ENCODE measurements at places on chromosomes 4 and X.

DNA sequence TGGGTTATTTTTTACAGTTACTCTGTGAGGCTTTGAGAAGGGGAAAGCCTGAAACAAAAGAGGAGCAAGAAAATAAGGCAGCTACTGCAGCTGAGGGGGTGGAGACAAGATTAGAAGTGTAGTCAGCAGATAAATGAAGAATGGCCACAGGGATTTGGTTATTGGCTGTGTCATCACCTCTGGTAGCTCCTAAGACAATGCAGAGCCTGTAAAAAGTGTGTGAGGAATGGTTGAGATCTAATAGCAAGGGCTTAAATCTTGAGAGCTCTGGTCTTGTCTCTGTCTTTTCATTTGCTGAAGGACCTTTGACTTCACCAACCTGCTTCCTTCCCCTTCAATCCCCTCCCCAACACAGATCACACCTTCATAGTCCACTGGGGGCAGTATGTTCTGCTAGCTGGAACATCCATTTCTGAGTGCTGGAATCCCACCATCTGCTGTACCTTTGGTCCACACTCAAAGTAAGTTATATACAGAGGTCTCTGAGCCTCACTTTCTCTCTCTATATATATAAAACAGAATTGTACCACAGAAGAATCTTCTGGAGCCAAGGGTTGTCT is 213.7 kb upstream of the ZIC3 start:
- no peak for DNase-seq

DNA sequence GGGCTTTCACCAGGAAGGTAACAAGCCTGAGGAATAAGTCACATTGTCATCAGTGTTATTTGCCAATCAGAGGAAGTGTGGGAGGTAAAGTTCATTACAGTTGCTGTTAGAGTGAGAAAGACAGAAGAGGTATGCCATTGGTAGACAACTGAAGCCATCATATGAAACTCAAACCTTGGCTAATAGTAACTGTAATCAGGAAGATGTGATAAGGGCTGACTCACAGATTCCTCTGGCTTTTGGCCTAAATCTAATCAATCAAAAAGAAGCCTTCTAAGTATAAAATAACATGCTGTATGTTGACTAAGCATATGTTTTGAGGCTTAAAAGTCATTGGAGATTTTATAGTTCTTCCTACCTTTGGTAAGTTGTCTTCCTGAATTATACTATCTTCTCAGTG is 242.8 kb downstream of the PCDH7 start:
- no peak for DNase-seq

GRCh38 chrX:12711435-12712040 is 79.7 kb upstream of the PRPS2 start:
- no peak for DNase-seq

DNA sequence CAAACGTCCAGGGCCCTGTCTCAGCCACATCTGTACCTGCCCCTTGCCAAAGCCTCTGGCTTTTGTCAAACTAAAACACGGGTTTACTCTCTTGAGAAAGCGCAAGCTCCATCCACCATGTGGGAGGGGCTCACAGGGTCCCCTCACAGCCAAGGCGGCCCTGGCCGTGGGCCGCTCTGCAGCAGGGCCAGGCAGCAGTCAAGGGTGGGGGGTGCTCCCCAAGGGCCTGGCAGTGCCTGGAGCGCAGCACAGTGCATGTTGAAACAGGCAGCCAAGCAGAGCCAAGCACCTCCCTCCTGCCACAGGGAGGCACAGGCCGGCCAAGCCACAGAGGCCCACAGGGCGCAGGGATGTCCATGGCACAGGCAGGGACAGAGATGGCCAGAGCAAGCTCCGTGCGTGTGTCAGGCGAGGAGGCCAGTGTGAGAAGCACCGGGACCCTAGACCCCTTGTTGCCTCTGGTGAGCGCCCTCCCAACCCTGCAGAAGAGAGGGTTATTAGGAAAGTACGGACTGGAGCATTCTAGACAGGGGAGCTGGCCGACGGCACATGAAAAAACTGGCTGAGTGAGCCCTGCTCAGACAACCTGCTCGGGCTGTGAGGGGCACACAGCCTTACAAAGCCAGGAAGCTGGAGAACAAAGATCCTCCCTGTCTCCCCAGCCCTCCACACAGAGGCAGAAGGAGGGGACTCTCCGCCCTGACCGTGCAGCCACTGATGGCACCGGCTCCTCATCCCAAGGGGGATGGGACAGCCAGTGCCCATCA is 39.0 kb downstream of the FAM53A start:
- no peak for DNase-seq

DNA sequence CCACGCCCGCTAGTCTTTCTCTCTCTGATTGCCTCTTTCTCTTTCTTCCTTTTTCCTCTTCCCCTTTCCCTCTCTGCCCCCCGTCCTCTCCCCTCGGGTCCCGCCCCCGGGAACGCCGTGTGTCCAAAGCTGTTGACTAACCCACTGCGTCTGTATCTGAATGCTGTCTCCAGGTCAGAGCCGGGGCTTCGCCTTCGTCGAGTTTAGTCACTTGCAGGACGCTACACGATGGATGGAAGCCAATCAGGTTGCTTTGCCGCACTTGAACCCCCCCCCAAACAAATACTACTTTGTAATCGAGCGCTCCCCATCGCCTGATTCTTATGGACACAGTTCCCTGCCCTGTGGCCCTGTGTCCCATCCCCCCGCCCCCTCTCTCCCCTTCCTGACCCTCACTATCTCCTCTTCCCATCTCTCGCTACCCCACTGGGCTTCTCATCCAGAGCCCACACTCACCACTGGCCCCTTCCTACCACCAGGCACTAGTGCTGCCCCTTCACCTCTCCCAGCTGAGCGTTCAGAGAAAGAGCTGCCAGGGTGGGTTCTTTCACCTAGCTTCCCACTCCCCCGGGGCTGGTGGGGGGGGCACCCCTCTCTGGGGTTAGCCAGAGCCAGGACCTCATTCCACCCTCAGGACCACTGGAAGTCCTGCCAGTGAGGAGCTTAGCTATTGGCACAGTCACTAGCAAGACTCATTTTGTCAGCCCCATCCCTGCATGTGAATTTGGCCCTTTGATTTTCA is 18.6 kb upstream of the UBA1 start:
- no peak for DNase-seq

GRCh38 chr4:152937336-152938236 is 1.5 kb downstream of the FHDC1 start:
- no peak for DNase-seq

- peak; percentile 34 for DNase-seq
Observed at GRCh38 chrX:45768666-45769236, 568.1 kb upstream of the DIPK2B start.

GRCh38 chr4:183078634-183079033 is 20.4 kb upstream of the WWC2 start:
- DNase-seq = no peak

DNA sequence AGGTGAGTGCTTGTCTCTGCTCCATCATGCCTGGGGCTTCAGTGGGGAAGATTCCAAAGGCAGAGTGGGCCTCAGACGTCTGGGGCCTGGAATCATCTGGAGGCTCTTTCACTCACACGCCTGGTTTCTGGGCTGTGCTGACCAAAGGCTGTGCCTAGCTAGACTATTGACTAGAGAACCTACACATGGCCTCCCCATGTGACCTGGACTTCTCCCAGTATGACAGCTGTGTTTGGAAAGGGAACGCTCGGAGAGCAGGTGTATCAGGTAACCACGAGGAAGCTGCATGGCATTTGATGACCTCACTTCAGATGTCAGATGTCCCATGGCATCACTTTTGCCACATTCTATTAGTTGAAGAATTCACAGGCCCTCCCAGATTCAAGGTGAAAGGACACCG is 51.0 kb downstream of the ADGRL3 start:
- no peak for DNase-seq

DNA sequence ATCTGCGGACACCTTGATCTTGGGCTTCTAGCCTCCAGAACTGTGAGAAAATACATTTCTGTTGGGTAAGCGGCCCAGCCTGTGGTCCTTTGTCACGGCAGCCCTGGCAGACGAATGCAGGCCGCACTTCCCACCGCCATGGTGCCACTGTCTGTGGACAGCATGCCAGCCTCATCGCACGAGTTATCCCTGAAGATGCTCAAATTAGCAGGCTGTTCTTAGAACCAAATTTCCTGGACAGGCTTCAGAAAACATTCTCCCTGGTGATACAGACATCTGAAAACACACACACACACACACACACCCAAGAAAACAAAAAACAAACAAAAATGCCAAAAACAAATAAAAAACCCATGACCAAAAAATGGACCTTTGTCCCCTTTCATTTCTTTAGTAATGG is 343.5 kb upstream of the GATB start:
- no peak for DNase-seq

- DNase-seq = no peak
Observed at GRCh38 chr4:11710453-11711093, 281.9 kb upstream of the HS3ST1 start.

DNA sequence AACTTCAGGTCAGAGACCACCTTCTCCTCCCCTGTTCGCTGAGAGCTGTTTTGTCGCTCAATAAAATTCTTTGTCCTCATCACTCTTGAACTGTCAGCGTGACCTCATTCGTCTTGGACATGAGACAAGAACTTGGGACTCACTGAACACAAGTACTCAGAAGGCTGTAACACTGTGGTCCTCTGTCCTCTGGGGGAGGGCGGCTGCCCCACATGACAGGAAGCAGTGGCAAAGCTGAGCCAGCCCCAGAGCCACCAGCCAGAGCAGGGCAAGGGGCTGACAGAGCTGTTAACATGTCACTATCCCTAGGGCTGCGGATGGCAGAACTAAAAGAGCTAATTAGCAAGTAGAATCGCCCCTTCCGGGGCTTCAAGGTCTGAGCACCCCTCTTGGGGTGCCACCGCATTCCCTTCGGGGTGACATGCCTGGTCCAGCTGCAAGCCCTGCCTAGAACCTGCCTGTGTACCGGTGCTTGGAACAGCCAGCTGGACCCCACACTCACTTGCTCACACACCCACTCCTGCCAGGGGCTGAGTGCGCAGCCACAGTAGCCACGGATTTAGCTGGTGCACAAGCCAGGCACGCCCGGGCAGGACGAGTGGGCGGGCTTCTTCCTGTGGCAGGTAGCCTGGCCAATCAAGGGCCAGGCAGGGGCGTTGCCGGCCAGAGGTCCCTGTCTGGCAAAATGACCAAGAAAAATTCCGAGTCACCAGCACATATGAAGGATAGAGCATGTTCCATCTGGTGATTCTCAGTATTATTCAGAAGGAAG is 648.6 kb upstream of the AGA start:
- no peak for DNase-seq

GRCh38 chr4:100581337-100581736 is 63.5 kb upstream of the EMCN start:
- no peak for DNase-seq

- peak; percentile 65 for DNase-seq
Observed at GRCh38 chrX:23745786-23746185, 2.7 kb upstream of the ACOT9 start.

GRCh38 chrX:33415459-33415858 is 204.1 kb upstream of the DMD start:
- DNase-seq = no peak

DNA sequence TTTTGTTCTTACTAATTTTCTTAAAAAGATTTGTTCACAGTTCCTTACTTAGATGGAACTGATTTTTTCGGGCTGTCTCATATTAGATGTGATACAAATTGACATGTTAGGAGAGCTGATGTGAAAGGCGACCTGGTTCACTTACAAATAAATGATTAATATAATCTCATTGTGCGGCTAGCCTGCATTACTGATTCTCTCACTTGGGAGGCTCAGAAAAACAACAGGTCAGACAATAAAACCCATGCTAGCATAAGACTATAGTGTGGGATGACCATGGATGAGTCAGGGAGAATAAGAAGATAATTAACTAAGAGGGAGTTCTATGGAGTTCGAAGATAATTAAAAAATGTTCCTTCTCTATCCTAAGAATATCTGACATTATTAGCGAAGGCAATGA is 40.8 kb downstream of the RTL9 start:
- no peak for DNase-seq

- no peak for DNase-seq
Observed at GRCh38 chr4:184951668-184952160, 66.6 kb upstream of the HELT start.

GRCh38 chr4:128649575-128650205 is 159.8 kb upstream of the JADE1 start:
- no peak for DNase-seq

DNA sequence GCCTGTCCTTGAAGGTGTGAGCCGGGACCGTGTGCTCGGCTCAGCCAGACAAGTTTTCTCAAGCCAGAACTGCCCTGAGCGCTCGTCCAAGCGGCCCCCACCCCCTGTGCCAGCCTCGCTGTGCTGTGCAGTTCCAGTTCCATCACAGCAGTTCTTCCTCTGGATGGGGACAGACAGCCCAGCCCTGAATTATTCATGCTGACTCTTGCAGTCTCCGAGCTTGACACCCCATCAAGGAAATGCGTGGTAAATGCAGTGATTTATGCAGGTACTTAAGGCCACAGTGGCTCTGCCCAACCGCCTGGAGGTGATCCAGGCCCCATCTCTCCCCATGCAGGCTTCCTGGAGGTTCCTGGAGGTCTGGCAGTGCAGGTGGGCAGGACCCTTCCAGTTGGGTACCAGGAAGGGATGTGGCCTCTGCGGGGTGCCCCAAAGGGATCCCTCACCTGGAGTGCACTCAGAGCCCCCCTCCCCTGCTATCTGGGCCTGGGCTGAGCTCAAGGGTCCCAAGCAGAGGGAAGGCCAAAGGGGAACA is 44.8 kb upstream of the HMX1 start:
- DNase-seq = no peak

DNA sequence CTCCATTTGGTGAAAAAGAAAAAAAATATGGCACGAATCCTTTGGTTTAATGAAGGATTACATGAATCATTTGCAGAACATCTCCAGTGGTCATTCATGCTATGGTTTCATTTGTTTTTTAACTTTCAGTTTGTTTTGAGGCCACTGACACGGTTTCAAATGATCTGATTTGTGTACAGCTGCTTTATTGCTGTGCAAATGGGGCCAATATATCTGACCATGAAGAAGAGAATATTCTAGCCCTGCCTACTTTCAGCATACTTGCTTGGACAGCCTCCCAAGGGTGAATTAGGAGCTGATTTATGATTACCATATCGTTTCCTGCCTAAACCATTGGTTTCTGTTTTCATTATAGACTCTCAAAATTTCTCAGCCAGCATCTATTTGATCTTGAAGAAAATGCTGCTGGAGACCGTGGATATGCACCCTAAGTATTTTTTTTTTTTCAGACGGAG is 30.7 kb downstream of the SPARCL1 start:
- DNase-seq = no peak

DNA sequence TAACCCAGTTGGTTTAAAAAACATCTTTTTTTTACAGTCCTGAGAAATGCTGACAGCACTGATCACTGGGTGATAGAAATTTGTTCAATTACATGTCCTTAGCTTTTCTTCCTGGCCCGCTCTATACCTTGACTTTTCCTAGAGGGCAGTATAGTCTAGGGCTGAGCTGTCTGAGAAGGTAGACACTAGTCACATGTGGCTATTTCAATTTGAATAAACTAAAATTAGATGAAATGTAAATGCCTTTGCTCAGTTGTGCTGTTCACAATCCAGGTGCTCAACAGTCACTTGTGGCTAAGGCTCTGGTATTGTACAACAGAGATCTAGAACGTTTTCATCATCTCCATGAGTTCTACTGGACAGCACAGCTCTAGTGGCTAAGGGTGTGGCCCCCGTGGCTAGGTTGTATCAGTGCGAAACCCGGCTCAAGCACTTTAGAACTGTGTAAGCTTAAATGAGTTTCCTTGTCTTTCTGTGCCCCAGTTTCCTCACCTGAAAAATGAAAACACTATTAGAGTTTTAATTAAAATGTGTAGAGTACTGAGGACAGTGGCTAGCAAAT is 111.6 kb upstream of the WDR17 start:
- no peak for DNase-seq

Data from CD4-positive, alpha-beta T cell treated with Interferon alpha-2 for 1 hour (primary cell).